Hepatocyte (in vitro differentiated cells): ENCODE measurements at places on chromosomes 4 and X. TPM values are rescaled to one million over a fixed set of nuclear protein-coding genes. Genes with fewer than 3 reads are reported as not detected.

KCTD8 gene
- 0.48 and 1.5 TPM in 2 replicates for total RNA-seq

ADAMTS3 gene
- 3.8 and 5.8 TPM in 2 replicates for total RNA-seq

TNIP2 gene
- total RNA-seq: 38.2 and 42.7 TPM in 2 replicates

PLK4 gene
- 5.3 and 5.7 TPM in 2 replicates for total RNA-seq

CFAP47 gene
- total RNA-seq: 0.13 and 1.8 TPM in 2 replicates
